ENCODE measurements at places on chromosomes 2 and 18. TPM values are rescaled to one million over a fixed set of nuclear protein-coding genes. Genes with fewer than 3 reads are reported as not detected.

- no peak for DNase-seq
- H3K27me3 ChIP-seq = peaks cover 2% of the 10 kb centered on the region
- peaks cover 50% of the 10 kb centered on the region for H3K4me1 ChIP-seq
- peak overlapping the region; percentile 6 for H3K27ac ChIP-seq
- no peak overlapping the region for H3K4me3 ChIP-seq
These were observed 98.4 kb downstream of the NDUFA10 start for GRCh38 chr2:239926587-239927232.

- no peaks in the 10 kb centered on the region for H3K4me1 ChIP-seq
- no peak for DNase-seq
- no peaks in the 10 kb centered on the region for H3K36me3 ChIP-seq
- H3K27me3 ChIP-seq = no peaks in the 10 kb centered on the region
- H3K4me3 ChIP-seq = no peak overlapping the region
- H3K27ac ChIP-seq = no peak overlapping the region
These were observed 318.2 kb downstream of the ADCYAP1 start for GRCh38 chr18:1222880-1223279.

- H3K4me1 ChIP-seq = no peaks in the 10 kb centered on the region
- peaks cover 3% of the 10 kb centered on the region for H3K27me3 ChIP-seq
- no peaks in the 10 kb centered on the region for H3K36me3 ChIP-seq
- DNase-seq = no peak
- H3K4me3 ChIP-seq = no peak overlapping the region
These were observed 392.8 kb upstream of the GALNT5 start for GRCh38 chr2:156864753-156865152.

GRCh38 chr2:141570474-141571131 is 560.2 kb downstream of the LRP1B start:
- H3K4me3 ChIP-seq = no peak overlapping the region
- no peak overlapping the region for H3K27ac ChIP-seq
- H3K36me3 ChIP-seq = no peaks in the 10 kb centered on the region
- DNase-seq = no peak

GRCh38 chr2:127641846-127642507 is 4.0 kb upstream of the GPR17 start:
- H3K4me1 ChIP-seq = peaks cover 49% of the 10 kb centered on the region
- H3K36me3 ChIP-seq = peaks cover 3% of the 10 kb centered on the region
- peak; percentile 64 for DNase-seq
- peak overlapping the region; percentile 72 for H3K4me3 ChIP-seq
- no peaks in the 10 kb centered on the region for H3K27me3 ChIP-seq

GRCh38 chr2:70918016-70918415 is 17.7 kb upstream of the ATP6V1B1 start:
- H3K27ac ChIP-seq = no peak overlapping the region
- no peak for DNase-seq
- no peaks in the 10 kb centered on the region for H3K36me3 ChIP-seq
- H3K4me1 ChIP-seq = no peaks in the 10 kb centered on the region
- peaks cover 17% of the 10 kb centered on the region for H3K27me3 ChIP-seq
- H3K4me3 ChIP-seq = no peak overlapping the region

DNA sequence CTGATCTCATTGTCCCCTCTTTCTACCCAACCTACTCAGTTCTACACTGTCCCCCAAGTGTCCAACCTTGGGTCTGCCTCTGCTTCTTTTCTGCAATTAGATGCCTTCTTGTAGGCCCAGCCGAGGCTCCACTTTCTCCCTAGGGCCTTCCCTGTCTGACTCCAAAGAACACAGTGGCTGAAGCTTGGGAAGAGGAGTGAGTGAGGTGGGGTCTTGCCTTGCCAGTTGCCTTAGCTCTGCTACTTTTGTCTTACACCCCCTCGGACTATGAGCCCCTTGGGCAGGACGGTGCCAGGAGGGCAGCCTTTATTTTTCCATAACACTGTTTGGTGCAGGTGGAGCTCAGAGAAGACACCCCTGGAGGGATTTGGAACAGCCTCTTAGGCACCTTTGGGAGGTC is 345.1 kb downstream of the CYP26B1 start:
- no peak for DNase-seq
- no peak overlapping the region for H3K27ac ChIP-seq
- H3K4me1 ChIP-seq = no peaks in the 10 kb centered on the region
- H3K27me3 ChIP-seq = no peaks in the 10 kb centered on the region
- H3K4me3 ChIP-seq = no peak overlapping the region

DNA sequence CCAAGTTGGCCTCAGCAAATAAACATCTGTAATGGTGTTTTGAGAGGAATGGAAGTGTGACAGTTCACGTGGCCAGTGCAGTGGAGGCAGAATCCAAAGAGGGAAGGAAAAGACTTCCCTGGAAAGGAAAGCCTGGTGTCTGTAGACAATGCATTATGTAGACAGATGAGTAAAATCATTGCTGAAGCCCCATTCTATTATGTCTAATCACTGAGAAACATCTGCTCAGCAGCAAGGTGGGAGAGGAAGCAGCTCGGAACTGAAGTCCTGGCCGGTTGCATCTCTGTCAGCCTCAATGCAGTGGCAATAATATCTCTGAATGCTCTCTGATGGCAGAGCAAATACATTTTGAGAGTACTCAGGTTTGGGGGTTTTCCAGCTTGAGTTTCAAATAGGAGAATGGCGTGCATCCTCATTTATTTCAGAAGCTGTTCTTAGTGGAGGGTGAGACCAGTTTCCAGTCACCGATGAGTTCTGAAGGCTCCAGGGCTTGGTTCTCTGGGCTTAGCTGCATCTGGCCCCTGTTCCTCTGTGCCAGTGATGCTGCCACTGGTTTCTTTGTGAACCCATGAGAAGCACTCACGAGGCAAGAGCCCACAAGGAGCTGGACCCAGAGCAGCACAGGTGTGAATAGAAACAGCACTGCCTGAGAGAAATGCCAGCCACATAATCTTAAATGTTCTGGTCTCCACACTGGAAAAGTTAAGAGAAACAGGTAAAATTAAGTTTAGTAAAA is 63.3 kb downstream of the RPIA start:
- peaks cover 43% of the 10 kb centered on the region for H3K4me1 ChIP-seq
- peaks cover 54% of the 10 kb centered on the region for H3K36me3 ChIP-seq
- H3K27me3 ChIP-seq = no peaks in the 10 kb centered on the region
- peak overlapping the region; percentile 91 for H3K27ac ChIP-seq

DNA sequence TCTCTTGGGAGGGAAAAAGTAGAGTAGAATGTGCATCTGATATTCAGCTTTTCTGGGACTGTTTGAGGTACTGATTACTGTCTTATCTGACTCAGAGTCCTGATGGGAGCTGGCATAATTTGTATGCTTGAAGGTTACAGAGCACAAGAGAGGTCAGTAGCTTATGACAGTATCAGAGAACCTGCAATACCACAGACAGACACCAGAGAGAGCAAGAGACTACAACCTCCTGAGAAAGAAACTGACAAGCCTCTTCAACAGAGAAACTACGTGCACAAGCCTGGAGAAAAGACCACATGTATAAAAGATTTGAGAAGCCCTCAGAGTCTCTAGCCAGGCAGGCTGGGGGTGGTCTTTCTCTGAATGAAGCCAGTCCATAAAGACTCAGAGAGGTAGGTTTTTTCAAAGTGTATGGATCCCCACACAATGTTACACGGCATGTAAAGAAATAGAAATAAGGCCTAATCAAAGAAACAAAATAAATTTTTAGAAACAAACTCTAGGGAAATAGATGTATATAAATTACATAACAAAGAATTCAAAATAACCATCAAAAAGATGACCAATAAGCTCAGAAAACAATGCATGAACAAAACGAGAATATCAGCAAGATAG is 568.3 kb downstream of the LRRTM4 start:
- H3K4me1 ChIP-seq = no peaks in the 10 kb centered on the region
- no peaks in the 10 kb centered on the region for H3K36me3 ChIP-seq
- no peak overlapping the region for H3K27ac ChIP-seq
- no peak overlapping the region for H3K4me3 ChIP-seq
- peak; percentile 8 for DNase-seq

- no peak for DNase-seq
- no peak overlapping the region for H3K27ac ChIP-seq
- H3K4me1 ChIP-seq = no peaks in the 10 kb centered on the region
- H3K4me3 ChIP-seq = no peak overlapping the region
These were observed 30.1 kb upstream of the ATL2 start for GRCh38 chr2:38407111-38407682.

GRCh38 chr2:13616616-13617015 is 899.9 kb downstream of the TRIB2 start:
- no peaks in the 10 kb centered on the region for H3K4me1 ChIP-seq
- H3K27ac ChIP-seq = no peak overlapping the region
- H3K27me3 ChIP-seq = no peaks in the 10 kb centered on the region
- H3K36me3 ChIP-seq = no peaks in the 10 kb centered on the region
- H3K4me3 ChIP-seq = no peak overlapping the region

DNA sequence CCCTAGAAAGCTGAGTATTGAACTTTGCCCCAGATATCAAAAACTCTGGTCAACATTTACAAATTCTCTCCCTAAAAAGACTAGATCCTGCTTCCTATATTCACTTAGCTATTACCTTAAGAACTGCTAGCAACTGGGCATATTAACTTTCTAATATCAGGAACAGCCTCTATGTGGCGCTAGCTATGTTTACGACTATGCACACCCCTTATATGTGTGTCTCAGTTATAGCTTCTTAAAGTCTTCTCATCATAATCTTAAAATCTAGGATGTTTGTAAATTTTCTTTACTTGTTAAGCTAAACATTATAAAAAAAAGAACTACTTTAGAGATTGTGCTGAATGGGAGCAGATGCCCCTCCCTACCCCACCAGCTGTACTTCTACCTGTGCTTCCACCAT is 1.7 kb upstream of the STAMBP start:
- peak; percentile 27 for DNase-seq
- no peak overlapping the region for H3K27ac ChIP-seq
- H3K36me3 ChIP-seq = peaks cover 14% of the 10 kb centered on the region
- peak overlapping the region; percentile 96 for H3K4me3 ChIP-seq
- peaks cover 45% of the 10 kb centered on the region for H3K4me1 ChIP-seq

DNA sequence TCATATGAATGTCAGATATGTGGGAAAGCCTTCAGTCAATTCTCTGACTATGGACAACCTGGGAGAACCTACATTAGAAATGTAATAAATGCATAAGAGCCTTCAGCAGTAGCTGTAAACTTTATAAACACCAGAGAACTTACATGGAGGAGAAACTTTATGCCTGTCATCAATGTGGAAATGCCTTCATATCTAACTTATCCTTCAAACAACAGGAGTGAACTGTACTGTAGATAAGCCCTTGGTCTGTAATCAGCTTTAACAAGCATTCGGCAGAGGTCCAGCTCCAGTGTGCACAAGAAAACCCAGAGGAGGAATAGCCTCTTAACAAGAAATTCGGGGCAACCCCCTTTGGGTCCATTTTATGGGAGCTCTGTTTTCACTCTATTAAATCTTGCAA is 14.8 kb upstream of the UXS1 start:
- H3K27ac ChIP-seq = no peak overlapping the region
- H3K4me1 ChIP-seq = peaks cover 5% of the 10 kb centered on the region
- DNase-seq = no peak
- peaks cover 5% of the 10 kb centered on the region for H3K27me3 ChIP-seq
- no peaks in the 10 kb centered on the region for H3K36me3 ChIP-seq

DNA sequence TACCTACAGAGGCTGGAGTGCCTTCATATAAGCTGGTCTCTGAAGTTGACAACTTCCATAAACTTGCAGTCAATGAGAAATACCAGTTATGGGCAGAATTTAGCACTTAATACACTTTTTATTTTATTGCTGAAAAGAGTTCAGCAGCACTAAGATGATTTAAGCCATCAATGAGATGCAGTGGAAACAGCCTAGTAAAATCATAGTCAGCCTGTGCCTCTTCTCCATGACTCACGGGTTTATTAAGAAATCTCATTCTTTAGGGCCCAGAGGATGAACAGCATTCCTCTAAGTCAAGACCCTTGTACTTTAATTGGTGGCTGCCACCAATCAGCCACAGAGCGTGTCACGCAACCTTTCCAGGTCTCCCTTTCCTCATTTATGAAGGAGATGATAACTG is 1357.9 kb upstream of the CELF4 start:
- DNase-seq = no peak
- H3K27ac ChIP-seq = no peak overlapping the region
- no peaks in the 10 kb centered on the region for H3K4me1 ChIP-seq
- no peaks in the 10 kb centered on the region for H3K27me3 ChIP-seq
- no peaks in the 10 kb centered on the region for H3K36me3 ChIP-seq

DNA sequence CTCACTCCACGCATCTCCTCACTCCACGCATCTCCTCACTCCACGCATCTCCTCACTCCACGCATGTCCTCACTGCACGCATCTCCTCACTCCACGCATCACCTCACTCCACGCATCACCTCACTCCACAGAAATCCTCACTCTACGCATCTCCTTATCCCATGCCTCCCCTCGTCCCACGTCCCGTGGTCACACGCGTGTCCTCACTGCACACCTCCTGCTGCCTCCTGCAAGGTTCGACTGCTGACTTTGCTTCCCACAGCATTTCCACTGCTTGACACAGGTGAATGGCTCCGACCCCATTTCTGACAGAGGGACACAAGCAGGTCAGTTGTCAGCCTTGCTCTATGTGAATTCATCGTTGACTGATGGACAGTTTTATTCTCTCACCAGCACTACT is 103.0 kb downstream of the USP40 start:
- no peak overlapping the region for H3K4me3 ChIP-seq
- no peaks in the 10 kb centered on the region for H3K27me3 ChIP-seq
- DNase-seq = no peak
- no peak overlapping the region for H3K27ac ChIP-seq

GRCh38 chr2:20612925-20613916 is 37.7 kb downstream of the HS1BP3 start:
- H3K27ac ChIP-seq = no peak overlapping the region
- H3K4me1 ChIP-seq = no peaks in the 10 kb centered on the region
- no peak overlapping the region for H3K4me3 ChIP-seq
- no peak for DNase-seq
- H3K36me3 ChIP-seq = no peaks in the 10 kb centered on the region
- no peaks in the 10 kb centered on the region for H3K27me3 ChIP-seq

GRCh38 chr2:239227661-239228371 is 173.0 kb downstream of the HDAC4 start:
- no peaks in the 10 kb centered on the region for H3K27me3 ChIP-seq
- H3K4me3 ChIP-seq = no peak overlapping the region
- peaks cover 6% of the 10 kb centered on the region for H3K36me3 ChIP-seq
- H3K27ac ChIP-seq = no peak overlapping the region
- no peak for DNase-seq
- H3K4me1 ChIP-seq = peaks cover 83% of the 10 kb centered on the region

DNA sequence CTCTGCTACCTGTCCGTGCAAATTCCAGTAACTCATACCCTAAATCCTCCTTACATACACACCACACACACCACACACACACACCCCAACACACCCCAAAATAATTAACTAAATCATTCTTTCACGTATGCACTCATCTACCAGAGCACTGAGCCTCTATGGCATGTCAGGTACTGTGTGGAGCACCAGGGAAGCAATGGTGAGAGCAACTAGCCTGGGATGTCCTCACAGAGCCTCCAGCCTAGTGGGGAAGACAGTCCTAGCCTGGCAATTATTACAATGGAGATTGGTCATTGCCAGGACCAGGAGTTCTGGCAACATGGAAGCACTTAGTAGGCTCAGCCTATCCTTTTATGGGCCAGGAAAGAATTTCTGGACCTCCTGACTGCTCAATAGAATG is 72.7 kb upstream of the LCLAT1 start:
- peaks cover 2% of the 10 kb centered on the region for H3K4me1 ChIP-seq
- no peak for DNase-seq
- H3K4me3 ChIP-seq = no peak overlapping the region

PMAIP1 gene
- 19.1 TPM for total RNA-seq

ADGRF3 gene
- 7.4 TPM for total RNA-seq

GAD1 gene
- 1.4 TPM for total RNA-seq

NGEF gene
- not detected for total RNA-seq

DLGAP1 gene
- not detected for total RNA-seq

AGXT gene
- not detected for total RNA-seq

ACKR3 gene
- 5.4 TPM for total RNA-seq

ABCG5 gene
- total RNA-seq = not detected

DNER gene
- total RNA-seq = not detected

ELOA2 gene
- total RNA-seq = not detected
